ENCODE measurements at places on chromosomes 5 and 9. TPM values are rescaled to one million over a fixed set of nuclear protein-coding genes. Genes with fewer than 3 reads are reported as not detected.

TEX48 gene
- total RNA-seq: not detected

SHISAL2B gene
- not detected for total RNA-seq

SLC45A2 gene
- 0.52 TPM for total RNA-seq

YTHDC2 gene
- total RNA-seq: 30.3 TPM

INSL6 gene
- total RNA-seq: not detected

LRRTM2 gene
- total RNA-seq: 0.52 TPM

LAMC3 gene
- total RNA-seq: 0.52 TPM

All from skeletal muscle tissue (tissue), 5 donors.